ENCODE measurements at places on chromosomes 3 and 15.

DNA sequence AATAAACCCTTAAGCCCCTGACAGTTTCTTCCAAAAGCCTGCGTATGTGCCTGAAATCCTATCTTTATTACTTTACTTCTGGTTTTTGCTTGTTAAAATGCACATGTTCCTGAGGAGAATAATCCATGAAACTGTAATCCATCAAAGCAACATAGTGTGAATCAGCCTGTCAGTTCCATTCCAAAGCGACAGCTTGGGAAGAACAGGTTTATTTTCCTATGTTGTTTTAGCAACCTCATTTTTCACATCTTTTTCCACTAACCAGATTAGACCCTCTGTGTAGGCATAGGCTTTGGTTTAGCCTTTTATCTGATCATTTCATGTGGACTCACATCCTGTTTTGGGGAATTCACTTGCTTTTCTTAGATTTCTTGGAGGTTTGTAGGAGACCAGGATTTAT is 988.0 kb downstream of the SQOR start:
- DNase-seq, result no peak

DNA sequence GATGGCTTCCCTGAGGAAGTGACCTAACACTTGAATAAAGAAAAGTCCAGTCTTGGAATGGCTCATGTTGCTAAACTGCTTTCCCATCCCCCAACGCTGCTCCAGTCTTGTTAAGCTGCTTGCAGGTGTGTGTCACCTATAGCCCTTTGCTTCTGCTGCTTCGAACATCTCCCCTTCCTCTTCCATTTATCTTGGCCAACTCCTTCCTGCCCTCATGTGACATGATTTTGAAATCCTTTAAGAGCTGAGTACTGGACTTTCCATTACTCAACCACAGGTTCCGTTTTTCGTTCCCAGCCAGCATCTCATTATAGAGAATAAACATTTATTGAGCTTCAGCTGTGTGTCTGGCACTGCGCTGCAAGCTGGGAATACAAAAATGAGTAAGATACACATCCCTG is 1.7 kb downstream of the ATG7 start:
- DNase-seq, result no peak

- peak; percentile 11 for DNase-seq
Measured at GRCh38 chr3:60954048-60954447, 297.2 kb downstream of the FHIT start.

GRCh38 chr3:12898965-12899755 is 57.8 kb upstream of the RPL32 start:
- DNase-seq, result no peak

DNA sequence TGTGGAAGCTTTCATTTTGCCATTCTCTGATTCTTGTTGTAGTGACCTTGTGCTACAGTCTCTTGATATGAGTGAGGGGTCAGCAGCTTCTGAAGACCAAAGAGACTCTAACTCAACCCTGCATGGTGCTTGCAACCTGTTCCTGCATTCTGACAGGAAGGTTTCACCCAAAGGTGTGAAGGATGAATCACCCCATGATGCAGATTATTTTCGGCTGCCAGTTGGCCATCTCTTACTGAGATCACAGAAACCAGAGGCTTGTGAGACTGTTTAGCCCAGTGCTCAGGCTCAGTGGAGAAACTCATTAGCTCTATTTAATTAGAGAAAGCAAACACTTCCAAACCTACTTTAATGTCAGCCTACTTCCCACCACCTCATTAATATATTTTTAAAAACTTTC is 29.2 kb upstream of the TPRG1 start:
- no peak for DNase-seq

- DNase-seq, result no peak
Measured at GRCh38 chr15:69606144-69606543, 153.5 kb downstream of the RPLP1 start.

- no peak for DNase-seq
Measured at GRCh38 chr15:42102646-42103235, 8.4 kb upstream of the PLA2G4D start.

DNA sequence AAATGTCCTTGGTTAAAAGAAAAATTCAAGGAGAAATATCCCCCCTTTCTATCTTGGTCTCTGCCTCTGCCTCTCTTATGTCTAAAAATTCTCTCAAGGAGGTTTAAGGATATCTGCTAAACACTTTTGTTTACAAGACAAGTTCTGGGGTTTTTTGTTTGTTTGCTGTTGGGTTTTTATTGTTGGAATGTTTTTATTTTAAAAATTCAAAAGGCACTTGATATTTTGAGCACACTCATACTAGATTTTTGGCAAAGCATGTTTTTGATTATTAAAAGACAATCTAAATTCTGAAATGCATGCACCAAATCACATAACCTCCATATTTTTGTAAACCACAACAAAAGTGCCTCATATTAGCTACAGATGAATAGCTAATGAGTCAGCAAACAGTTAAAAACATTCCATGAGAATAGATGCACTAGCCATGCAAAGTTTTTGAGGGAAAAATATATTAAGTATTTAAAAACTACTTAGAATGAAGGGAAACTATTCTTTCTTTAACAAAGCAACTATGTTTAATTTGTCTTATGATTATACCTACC is 84.6 kb downstream of the ZBTB20 start:
- DNase-seq, result peak; percentile 22

DNA sequence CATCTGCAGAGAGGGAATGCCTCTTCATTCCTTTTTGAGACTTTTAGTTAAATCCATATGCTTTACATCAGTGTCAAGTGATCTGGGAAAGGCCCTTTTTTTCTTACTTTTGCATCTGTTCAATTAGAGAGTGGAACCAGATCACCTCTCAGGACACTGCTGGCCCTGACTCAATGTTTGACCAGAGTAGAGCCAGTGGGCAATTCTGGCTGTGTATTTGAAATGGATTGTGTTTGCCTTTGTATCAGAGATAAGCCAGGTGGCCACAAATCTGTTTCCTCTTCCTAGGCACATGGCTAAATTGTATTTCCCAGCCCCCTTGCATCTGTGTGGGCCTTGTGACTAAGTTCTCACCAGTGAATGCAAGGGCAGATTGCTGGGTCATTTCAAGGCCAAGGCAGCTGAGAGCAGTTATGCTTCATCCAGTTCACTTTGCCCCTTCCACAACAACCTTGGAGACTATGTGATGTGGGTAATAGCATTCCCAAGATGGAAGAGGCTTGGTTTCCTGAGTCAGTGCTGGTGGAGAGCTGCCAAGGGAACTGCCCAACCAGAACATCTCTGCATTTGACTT is 75.6 kb upstream of the CACNA2D3 start:
- DNase-seq, result peak; percentile 6

- no peak for DNase-seq
Measured at GRCh38 chr3:4722103-4722502, 229.0 kb downstream of the ITPR1 start.

All from HFF-Myc (cell line).